ENCODE measurements at places on chromosomes 5 and 9.

DNA sequence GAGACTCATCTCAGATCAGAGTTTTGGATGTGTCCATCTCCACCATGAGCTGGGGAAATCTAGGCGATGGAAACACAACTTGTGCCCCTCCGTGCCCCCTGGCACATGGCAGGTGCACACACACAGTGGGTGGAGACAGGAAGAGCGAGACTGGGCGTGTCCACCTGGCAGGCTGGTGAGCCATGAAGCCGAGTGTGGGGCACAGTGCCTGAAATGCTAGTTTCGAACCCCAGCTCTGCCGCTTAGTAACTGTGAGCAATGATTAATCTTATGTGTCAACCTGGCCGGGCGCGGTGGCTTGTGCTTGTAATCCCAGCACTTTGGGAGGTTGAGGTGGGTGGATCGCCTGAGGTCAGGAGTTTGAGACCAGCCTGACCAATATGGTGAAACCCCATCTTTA, 80.8 kb upstream of the RNU6ATAC start:
- no peak for DNase-seq

- no peak for DNase-seq
Measured at GRCh38 chr9:119963798-119964372, 594.6 kb upstream of the BRINP1 start.

- DNase-seq, result no peak
Measured at GRCh38 chr5:41683181-41683580, 172.8 kb upstream of the PLCXD3 start.

- DNase-seq, result no peak
Measured at GRCh38 chr9:68732405-68733020, 27.5 kb downstream of the PIP5K1B start.

- no peak for DNase-seq
Measured at GRCh38 chr5:167489202-167489601, 802.2 kb upstream of the WWC1 start.

- no peak for DNase-seq
Measured at GRCh38 chr5:149740341-149740740, 10.2 kb downstream of the PPARGC1B start.

DNA sequence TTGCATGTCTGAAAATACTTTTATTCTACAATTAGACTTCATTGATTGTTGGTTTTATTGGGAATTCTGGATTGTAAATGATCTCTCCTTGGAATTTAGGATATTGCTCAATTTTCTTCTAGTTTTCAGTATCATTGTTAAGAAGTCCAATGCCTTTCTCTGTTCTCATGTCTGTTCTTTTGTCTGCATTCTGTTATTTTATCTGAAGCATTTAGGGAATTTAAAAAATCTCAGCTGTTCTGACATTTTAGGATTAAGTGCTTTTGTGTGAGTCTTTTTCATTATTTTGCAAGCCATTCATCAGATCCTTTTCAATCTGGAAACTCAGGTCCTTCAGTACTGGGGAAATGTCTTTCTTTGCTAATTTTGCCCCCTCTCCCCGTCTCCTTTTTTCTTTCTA, 4.4 kb upstream of the FER start:
- DNase-seq, result no peak

- no peak for DNase-seq
Measured at GRCh38 chr9:17017931-17018491, 116.8 kb upstream of the CNTLN start.

- no peak for DNase-seq
Measured at GRCh38 chr5:135308245-135308644, 90.8 kb downstream of the MACROH2A1 start.

GRCh38 chr9:89746385-89747116, 141.7 kb downstream of the GADD45G start:
- no peak for DNase-seq

- no peak for DNase-seq
Measured at GRCh38 chr5:142671801-142672200, 14.1 kb downstream of the FGF1 start.

GRCh38 chr5:148792744-148793143, 33.7 kb upstream of the ADRB2 start:
- DNase-seq, result no peak

DNA sequence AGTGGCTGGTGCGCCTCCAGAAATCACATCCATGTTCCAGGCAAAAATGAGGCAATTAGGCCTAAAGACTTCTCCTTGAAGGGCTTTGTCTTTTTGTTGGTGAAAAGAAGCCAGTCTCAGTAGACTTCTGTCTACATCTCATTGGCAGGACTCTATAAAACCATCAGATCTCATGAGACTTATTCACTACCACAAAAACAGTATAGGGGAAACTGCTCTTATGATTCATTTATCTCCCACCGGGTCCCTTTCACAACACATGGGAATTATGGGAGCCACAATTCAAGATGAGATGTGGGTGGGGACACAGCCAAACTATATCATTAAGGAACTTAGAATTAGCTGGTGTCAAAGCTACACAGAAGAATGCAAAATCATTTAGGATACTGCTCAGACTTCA, 77.7 kb upstream of the SNX2 start:
- no peak for DNase-seq

- DNase-seq, result no peak
Measured at GRCh38 chr9:128304971-128305288, 17.3 kb downstream of the TRUB2 start.

DNA sequence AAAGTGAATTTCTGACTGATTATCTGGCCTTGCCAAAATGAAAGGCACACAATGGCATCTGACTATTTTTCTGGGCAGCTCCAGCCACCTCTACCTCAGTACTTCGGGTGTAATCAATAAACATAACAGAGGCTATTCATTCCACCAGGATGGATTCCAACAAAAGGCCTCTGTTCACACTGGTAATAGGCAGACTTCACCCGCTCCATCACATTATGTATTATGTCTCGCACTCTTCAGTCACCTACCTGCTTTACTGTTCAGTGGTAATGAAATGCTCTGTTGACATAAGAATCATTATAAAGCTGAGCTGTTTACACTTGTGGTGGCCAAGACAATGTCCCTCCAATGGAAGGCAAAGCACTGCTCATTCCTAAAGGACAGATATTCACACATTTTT, 1333.7 kb upstream of the WWC1 start:
- DNase-seq, result peak; percentile 74

DNA sequence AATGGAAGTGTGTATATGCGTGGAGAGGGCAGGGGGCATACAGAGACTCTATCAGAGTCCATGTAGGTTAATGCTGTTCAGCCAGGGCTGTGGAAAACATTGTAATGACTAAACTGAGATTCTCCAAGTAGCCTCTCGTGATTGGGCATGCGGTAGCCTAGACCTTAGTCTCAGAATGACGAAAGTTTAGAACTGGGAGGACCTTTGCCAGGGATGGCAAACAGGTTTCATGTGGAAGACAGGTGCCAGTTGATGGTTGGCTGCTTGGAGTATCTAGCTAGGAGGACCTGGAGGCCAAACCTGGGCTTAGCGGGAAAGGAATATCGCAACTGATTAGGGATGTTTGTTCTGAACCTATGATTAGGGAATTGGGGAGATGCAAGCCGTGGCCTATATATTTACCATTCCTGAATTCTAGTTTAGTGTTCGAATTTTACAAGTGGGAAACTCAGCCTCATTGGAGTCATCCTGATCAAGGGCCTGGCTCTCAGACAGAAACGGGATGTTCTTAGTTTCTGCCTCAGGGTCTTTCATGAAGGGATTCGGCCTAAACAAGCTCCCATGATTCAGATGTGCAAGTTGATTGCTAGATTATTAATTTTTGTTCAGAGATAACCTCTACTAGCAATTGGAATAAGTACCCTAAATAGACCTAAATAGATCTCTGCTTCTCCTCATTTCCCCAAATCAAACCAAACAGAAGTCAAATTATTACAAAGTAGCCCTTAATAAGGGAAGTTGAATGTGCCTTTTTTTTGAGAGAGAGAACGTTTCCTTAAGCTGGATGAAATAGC, 26.8 kb upstream of the TJP2 start:
- no peak for DNase-seq

- DNase-seq, result no peak
Measured at GRCh38 chr9:134743853-134744252, 102.2 kb downstream of the COL5A1 start.

GRCh38 chr5:34923694-34924461, 5.5 kb upstream of the DNAJC21 start:
- no peak for DNase-seq

- no peak for DNase-seq
Measured at GRCh38 chr5:149490599-149491485, 60.4 kb downstream of the CSNK1A1 start.

GRCh38 chr9:71861618-71862017, 49.4 kb downstream of the ABHD17B start:
- DNase-seq, result no peak

DNA sequence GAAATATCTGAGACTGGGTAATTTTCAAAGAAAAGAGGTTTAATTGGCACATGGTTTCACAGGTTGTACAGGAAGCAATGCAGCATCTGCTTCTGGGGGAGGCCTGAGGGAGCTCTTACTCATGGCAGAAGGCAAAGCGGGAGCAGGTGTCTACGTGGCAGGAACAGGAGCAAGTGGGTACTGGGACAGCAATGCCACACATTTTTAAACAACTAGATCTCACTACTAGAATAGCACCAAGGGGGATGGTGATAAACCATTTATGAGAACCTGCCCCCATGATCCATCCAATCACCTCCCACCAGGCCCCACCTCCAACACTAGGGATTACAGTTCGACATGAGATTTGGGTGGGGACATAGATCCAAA, 47.6 kb upstream of the HOMER1 start:
- no peak for DNase-seq

- DNase-seq, result no peak
Measured at GRCh38 chr5:179485845-179486575, 64.3 kb upstream of the RUFY1 start.

DNA sequence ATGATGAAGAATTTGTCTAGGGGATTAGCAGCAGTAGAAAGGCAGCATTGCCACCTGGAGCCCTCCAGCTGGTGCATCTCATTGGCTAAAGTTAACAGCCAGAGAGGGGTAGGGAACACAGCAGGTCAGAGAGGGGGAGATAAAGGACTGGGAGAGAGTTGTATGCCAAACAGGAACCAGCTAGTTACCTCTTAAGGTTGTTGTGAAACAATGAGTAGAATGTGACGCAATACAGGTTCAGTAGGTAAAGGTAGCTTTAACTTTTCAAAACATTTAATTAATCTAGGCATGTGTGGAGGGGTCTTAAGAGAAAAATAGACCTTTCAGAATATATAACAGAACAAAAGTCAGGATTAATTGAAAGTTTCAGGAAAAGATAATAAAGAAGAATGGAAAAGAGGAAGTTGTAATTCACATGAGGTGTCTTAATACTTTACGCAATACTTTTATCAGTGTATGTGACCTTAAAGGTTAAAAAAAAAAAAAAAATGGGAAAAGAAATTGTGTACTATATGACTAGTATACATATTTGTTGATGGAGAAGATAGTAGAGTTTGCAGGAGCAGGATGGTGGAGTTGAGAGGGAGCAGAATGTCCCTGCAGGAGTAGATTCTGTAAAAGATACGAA, 14.3 kb downstream of the FBXO38 start:
- no peak for DNase-seq

DNA sequence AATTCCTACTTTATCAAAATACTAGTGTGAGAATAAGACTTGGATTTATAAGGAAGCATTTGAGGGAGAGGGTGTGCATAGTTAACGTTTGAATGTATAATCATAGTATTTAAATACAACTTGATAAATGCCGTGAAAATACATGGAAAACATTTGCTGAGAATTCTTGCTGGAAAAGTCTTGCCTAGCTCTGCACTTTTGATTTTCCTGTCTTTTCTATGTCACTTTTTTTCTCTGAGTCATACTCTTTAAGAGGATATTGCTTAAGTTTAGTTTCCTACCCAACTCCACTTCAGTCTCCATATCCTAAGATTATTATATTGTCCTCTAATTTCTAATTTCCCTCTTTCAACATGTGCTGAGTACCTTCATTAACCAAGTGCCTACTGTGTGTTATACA, 616.6 kb upstream of the SEMA6A start:
- DNase-seq, result no peak

DNA sequence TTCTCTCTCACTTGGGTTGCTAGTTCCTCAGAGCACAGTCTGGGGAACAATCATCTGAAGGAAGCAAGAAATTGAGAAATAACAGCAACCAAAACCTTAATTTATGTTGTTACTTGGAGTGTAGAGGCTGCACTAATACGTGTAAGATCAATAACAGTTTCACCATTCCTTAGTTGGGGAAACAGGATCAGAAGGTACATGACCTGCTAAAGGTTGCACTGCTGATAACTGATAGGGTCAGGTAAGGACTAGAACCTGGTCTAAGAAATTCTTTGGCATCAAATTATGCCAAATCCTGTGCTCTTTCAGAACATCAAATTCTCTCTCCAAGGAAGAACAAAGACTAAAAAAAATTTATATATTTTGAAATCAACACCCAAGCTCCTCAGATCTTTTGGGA, 278.6 kb upstream of the C9orf72 start:
- no peak for DNase-seq

DNA sequence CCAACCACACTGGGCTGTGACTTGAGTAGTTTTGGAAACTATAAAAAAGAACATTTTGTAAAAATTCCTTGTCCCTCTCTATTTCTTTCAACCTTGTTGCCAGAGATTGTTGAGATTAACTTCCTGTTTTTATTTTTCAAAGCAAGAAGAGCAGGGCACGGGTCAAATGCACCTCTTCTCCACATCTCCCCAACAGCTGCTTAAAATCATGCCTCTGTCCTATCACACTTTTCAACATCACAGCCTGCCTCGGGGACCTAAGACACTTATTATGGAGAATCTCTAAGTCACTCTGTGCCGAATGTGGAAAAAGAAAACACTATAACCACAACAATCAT, 280.3 kb upstream of the TNC start:
- DNase-seq, result no peak

GRCh38 chr5:172870291-172870714, 36.3 kb downstream of the ERGIC1 start:
- no peak for DNase-seq

DNA sequence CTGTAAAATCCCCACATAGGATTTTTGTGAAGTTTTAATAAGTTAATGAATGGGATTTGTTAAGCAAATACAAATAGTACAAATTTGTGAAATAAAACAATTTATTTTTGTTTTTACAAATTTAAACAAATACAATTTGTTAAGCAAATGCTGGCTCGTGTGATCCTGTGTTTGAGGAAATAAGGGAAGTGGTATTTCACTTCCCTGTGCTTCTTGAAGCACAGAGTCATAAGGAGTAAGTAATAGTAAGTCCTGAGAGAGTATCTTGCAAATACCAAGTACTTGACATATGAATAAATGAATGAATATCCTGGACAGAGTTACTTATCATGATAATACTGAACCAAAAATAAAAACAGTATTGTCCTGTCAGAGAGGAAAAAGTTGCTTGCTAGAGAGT, 9.1 kb downstream of the SMIM3 start:
- DNase-seq, result no peak

- DNase-seq, result no peak
Measured at GRCh38 chr9:108496846-108497245, 358.9 kb downstream of the ACTL7B start.

GRCh38 chr9:120481846-120482245, 98.1 kb downstream of the CDK5RAP2 start:
- no peak for DNase-seq

- no peak for DNase-seq
Measured at GRCh38 chr9:68983008-68983411, 30.9 kb downstream of the PRKACG start.

GRCh38 chr5:84385705-84386104, 1.0 kb upstream of the EDIL3 start:
- no peak for DNase-seq

All from NCI-H774 (cell line).